ENCODE measurements at places on chromosomes 16 and 17.

- no peak for DNase-seq
These were observed 83.5 kb downstream of the VMP1 start for GRCh38 chr17:59790910-59791309.

DNA sequence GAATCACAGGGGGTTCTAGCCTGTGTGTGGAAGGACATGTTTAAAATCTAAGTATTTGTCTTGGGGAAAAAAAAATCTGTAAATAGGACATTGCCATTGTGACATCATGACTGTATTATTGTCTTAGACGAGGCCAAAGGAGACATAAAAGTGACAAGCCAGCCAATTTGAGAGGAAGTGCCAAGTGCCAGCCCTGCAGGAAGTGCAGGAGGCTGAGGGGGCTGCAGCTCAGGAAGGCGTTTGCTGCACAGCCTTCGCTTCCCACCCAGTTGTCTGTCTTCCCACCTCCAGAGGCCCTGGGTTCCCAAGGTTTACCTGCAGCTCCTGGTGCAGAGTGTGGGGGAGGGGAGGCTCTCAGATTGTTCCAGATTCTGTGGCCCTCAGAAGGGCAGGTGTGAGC lies 1.3 kb downstream of the ADCY7 start:
- no peak for DNase-seq

GRCh38 chr16:68995011-68995504 lies 110.4 kb upstream of the HAS3 start:
- DNase-seq: no peak

DNA sequence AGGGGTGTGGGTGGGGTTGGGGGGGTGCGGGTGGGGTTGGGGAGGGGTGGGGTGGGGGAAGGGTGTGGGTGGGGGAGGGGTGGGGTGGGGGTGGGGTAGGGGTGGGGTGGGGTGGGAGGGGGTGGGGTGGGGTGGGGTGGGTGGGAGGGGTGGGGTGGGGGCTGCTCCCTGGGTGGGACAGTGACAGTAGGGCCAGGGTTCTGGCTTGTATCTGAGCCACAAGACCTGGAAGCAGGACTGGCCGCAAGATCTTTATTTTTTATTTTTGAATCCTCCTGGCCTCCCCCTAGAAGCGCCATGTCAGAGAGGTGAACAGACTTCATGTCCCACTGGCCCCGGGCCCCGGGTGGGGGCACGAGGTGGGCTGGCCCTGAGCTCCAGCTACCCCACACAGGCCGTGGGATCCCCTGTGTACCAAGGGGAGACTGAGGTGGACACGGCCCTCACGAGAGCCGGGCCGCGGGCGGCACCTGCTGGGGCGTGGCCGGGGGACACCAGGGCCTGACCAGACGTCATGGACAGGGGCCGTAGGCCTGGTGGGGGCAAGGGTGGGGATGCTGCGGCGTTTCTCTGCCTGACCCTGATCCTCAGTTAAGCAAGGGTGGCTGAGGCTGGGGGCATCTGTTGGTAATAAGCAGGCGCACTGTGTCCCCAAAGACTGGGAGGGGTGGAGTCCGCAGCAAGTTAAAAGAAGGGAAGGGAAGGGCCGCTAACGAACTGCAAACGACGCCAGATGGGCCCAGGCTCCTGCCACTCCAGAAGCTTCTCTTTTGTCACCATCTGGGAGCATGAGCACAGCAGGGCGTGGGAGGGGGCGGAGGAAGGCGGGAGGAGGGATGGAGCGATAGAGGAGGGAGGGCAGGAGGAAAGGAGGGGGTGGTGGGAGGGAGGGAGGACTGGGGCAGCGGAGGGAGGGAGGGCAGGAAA lies 22.3 kb upstream of the PABPN1L start:
- no peak for DNase-seq

DNA sequence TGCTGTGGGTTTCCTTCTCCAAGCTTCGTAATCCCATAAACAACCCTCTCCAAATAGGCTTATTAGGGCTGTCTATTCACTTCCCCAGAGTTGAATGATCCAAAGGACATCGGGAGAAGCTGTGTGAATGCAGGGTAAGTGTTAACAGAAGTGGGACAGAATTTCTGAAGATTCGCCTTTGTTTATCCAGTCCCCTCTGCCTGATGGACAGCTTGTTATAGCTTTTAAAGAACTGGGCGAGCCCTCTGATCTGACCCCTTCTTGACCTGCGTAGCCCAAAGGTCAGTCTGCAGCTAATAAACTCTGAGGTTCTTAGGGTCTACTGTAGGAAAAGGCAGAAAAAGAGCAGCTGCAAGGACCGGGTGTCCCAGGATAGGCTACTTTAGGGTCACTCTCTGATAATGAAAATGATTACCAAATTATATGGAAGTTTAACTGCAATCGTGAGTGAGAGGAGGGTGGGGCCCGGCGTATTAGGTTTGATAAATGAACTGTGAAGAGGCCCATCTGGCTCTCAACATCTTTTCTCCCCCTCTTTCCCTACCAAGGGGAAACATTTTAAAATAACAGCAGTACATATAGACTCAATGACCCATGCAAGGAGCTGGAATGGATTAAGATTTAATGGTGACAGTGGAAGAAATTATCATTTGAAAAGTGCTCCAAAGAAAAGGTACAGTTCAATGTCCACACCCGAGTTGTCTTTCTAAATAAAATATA lies 233.4 kb downstream of the FTO start:
- DNase-seq: no peak

- no peak for DNase-seq
These were observed 23.2 kb upstream of the CACNG1 start for GRCh38 chr17:67021196-67021595.

DNA sequence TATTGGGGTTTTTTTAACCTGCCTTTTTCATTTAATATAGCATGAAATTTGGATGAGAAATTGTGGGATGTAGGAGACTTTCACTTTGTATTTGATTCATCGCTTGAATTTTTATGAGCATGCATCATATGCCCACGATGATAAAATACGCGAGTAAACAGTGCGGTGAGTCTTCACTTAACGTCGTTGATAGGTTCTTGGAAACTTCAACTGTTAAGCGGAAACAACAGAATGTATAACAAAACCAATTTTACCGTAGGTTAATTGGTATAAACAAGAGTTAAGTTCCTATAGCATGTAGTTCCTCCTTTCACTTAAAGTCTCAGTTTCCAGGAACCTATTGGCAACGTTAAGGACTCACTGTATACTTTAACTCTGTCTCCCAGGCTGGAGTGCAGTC lies 28.7 kb downstream of the MMP15 start:
- DNase-seq: no peak

GRCh38 chr16:2473999-2474876 lies 689 bp upstream of the TBC1D24 start:
- DNase-seq: peak; percentile 37

DNA sequence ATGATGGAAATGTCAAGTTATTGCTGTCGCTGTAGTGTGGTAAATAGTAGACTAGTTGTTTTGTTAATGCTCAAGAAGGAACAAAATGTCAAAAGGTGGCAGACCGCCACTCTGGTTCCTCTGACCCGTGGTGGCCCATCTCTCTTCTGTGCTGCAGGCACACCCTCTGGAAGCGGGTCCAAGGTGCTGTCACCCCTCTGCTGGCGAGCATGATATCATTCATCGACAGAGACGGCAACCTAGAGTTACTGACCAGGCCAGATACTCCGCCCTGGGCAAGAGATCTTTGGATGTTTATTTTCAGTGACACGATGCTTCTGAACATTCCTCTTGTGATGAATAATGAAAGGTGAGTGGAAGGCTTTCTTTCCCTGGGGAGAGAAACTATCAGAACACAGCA lies 56.8 kb upstream of the ENDOV start:
- DNase-seq: no peak

- no peak for DNase-seq
These were observed 2.3 kb downstream of the TMEM186 start for GRCh38 chr16:8795091-8795490.

DNA sequence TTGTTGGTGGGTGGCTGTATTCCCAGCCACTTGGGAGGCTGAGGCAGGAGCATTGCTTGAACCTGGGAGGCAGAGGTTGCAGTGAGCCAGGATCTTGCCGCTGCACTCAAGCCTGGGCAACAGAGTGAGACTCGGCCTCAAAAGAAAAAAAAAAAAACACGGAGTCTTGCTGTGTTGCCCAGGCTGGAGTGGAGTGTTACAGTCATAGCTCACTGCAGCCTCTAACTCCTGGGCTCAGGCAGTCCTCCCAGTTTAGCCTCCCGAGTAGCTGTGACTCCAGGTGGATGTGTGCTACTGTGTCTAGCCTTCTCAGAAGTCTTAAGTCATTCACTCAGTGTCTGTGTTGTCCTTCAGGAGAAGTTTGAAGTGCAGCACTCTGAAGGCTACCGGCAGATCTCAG lies 27.4 kb downstream of the NDE1 start:
- no peak for DNase-seq

GRCh38 chr16:16137110-16137509 lies 86.2 kb downstream of the ABCC6 start:
- DNase-seq: no peak

DNA sequence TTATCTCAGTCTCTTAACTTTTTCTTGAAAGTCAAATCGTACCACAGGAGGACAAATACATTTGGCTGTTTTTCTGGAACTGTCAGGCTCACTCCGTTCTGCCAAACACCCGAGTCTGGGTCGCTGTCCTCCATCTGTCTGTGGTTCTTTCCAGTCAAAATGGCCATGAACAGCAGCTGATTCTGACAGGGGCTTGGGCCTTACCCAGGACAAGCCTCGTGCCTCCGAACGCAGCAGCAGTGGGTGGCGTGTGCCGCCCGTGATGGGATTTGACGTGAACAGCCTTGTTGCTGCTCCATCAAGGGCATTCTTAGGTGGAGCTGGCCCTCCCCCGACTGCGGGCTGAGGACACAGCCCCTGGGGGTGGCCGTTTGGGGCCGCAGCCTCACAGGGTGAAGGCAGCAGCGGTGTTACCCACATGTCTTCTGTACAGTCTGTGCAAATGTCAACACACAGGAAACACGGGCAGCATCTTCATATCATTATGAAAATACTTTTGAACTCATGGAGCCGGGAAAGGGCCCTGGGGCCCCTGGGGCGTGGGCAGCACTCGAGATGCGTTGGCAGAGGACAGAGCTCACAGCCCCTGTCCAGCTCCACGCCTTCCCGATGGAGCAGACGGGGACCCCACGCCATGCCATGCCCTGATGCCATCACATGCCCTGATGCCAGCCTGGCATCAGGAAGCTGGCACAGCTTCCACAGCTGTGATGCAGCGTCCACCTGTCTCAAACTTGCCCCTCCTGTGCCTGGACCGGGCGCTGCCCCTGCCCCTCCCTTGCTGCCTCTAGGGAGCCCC lies 8.6 kb upstream of the ACSF3 start:
- DNase-seq: no peak

GRCh38 chr16:4051591-4051990 lies 64.7 kb downstream of the ADCY9 start:
- no peak for DNase-seq

GRCh38 chr17:32264140-32264799 lies 1.4 kb upstream of the RHBDL3 start:
- DNase-seq: no peak

- DNase-seq: no peak
These were observed 3.2 kb downstream of the SMURF2 start for GRCh38 chr17:64658931-64659330.

GRCh38 chr17:82943751-82944150 lies 103.9 kb upstream of the ZNF750 start:
- DNase-seq: no peak
